Fibroblast of skin of right biceps (primary cell): ENCODE measurements at places on chromosomes 2 and 18.

GRCh38 chr2:216300906-216301305, 71.4 kb downstream of the MARCHF4 start:
- no peak for DNase-seq

- DNase-seq = peak; percentile 41
Measured at GRCh38 chr2:41998186-41999127, 49.4 kb upstream of the PKDCC start.

DNA sequence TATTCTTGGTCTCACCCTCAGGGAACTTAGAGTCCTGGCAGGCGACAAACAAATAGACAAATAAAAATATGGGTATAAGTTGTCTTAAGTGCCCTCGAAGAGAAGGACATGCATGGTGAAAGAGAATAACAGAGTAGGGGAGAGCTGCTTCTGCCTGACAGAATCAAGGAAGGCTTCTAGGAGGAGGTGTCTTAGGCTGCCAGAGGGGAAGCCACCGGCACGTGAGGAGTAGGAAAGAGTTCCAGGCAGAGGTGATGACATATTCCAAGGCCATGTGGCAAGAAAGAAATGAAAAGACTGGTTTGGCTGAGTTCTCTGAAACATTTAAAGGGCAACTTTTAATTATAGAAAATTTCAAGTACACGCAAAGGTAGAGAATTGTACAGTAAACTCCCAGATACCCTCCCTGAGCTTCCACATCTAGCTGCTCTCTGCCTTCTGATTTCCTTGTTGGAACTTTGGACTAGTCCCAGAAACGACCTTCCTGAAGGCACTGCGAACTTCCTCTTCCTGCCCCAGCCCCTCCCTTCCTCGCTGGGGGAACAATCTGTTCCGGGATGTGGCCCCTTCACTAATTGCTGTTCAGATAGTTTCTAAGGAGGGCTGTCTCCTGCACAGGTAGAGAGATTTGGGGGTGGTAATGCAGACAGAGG, 91.7 kb downstream of the DYSF start:
- DNase-seq = no peak

DNA sequence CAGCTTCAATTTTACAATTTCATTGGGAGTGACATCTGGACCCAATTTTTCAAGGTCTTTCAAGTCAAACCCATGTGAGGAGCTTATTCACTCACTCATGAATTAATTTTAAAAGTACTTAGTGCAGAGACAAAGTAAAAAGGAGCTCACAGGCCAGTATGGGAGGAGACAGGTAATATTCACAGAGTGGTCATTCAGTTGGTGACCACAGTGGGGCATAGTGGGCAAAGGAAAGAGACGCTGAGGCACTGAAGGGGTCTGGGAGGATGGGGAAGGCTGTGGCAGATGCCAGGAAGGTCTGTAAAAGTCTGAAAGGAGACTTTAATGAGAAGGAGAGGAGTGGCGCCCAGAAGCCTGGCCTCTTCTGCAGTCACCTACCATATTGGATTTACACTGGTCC, 76.0 kb downstream of the CD8B2 start:
- no peak for DNase-seq

DNA sequence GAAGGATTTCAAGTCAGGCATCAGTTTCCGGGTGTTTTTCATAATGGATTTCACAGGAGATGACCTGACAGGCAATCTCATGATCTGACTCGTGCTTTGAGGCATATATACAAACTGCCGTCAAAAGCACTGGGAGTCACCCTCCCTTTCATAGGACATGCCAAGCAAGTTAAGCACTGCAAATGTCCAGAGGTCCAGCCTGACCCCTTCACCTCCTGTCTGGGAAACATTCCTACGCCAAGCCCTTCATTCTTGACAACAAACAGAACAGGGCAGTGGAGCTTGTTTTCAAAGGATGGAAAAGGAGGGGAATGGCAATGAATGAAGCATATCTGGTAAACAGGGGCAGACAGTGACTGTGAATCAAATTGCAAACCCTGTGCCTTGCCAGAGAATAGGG, 963.6 kb downstream of the BCL11A start:
- no peak for DNase-seq

GRCh38 chr2:208595386-208596275, 189.0 kb downstream of the PTH2R start:
- no peak for DNase-seq
